ENCODE measurements at places on chromosomes 7 and 10.

DNA sequence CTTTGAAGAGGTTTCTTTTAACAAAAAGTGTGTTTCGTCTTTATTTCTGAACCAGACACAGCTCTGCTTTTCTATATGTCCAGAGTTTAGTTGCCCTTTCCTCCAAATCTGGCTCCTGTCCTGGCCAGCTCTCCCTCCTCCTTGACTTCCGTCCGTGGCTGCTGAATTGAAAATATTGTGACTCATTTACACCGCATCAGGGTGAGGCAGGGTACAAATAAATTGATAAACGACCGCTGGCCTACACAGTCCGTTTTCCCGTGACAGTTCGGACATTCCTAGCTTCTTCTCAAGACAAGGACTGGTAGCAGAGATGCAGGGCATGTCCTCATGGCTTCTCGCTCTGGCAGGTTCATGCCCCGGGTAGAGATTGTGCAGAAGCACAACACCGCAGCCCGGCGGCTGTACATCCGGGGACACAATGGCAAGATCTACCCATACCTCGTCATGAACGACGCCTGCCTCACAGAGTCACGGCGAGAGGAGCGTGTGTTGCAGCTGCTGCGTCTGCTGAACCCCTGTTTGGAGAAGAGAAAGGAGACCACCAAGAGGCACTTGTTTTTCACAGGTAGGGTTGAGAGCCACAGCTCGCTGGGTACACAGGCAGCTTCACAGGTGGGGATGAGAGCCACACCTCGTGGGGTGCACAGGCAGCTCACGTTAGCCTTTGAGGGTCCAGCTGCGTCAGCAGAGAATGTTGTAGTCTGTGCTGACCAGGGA is 126.6 kb downstream of the TRRAP start:
- DNase-seq, result no peak

DNA sequence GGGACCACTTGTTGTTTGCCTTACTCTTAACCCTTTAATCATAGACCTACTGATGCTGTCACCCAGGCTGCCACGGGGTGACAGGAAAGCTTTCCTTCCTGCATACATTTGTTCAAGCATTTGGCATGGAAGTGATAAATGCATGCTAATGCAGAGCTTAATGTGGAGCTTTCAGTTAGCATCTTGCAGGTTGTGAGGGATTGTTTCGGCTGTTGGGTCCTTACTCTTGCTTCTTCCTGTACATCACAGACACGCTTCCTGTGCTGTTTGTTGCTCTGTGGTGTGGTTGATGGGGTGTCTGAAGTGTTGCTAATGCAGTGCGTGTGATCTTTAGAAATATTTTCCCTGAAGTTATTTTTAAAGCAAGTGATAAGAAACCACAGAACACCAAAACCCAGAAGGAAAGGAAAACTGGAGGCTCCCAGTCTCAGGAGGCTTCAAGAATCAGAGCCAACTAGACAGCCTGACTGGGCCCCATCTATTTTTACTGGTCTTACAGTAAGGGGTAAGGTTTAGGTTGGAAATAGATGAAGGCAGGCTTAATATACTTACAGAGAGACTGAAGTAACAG is 143.1 kb downstream of the CHN2 start:
- DNase-seq, result no peak

DNA sequence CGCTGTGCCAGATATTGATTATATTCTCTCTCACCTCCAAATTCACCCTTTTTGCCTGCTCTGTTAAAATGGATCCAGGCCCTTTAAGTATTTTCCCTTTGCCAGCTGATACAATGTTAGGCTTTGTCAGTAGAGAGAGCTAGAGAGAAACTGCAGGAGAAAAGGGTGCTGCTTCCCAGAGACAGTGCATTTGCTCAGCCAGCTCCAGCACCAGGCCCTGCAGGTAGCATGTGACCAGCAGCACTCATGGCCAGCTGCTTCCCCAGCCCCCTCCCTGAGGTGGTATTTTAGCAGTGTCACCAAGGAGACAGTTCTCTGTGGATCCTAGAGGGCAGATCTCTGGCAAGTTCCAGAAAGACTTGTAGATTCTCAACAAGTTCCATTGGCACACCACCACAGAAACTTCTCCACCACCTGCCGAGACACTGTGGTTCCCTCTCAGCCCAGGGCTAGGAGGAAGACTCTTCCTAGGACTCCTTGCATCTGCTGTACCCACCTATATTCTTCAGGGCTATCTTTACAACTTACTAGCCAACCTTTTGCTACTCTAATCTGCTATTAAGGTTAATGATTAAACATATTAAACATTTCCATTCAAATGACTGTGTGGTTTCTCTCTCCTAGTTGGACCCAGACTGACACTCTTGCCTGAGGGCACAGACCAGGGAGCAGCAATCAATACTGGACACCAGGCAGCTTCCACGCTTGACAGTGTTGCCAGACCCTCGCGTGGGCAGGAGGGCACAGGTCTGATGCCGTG is 35.6 kb upstream of the ADAM12 start:
- no peak for DNase-seq

DNA sequence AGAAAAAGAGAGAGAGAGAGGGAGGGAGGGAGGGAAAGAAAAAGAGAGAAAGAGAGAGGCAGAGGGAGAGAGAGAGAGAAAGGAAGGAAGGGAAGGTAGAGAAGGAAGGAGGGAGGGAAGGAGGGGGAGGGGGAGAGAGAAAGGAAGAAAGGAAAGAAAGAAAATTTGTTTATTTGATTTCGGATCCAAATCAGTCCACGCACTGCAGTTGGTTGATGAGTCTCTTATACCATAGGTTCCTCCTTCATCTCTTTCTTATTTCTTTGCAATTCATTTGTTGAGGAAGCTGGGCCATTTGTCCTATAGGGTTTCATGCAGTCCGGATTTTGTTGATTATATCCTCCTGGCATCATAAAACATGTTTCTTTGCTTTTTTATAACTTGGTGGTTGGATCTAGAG is 34.4 kb downstream of the AIFM2 start:
- no peak for DNase-seq

GRCh38 chr7:100878685-100879084 is 3.8 kb downstream of the SRRT start:
- DNase-seq, result no peak

DNA sequence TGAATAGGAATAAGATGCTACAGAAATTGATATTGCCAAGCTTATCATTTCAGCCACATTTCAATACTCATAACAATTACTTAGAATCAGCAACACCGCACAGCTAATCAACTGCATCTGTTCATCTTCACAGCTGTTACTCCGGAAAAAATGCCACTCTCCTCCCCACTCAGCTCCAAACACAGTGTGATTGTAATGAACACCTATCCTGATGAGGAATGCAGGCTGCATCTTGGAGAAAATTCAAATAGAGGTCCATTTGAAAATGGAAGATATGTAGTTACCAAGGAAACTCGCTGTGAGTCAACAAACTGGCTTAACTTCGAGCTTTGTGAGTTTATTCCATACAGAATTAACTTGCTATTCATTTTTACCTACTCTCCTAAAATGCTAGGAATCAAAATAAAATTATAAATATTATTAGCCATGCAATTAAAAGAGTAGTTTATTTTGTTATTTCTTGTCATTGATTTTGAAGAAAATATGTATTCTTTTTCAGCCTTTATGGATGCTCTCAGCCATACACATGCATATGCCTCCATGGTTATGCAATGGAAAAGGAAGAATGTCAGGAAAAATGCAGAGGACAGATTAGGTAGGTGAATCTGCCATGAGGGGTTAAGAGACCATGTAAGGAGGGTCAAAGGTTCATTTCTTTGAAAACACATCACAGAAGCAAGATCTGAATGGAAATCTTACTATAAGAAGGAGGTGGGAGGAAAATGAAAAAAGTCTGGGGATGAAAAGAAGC is 267.2 kb downstream of the POM121L12 start:
- no peak for DNase-seq

- DNase-seq, result no peak
Measured at GRCh38 chr10:63766745-63767137, 245.5 kb downstream of the REEP3 start.

GRCh38 chr7:80443325-80443724 is 68.5 kb downstream of the GNAT3 start:
- DNase-seq, result no peak

DNA sequence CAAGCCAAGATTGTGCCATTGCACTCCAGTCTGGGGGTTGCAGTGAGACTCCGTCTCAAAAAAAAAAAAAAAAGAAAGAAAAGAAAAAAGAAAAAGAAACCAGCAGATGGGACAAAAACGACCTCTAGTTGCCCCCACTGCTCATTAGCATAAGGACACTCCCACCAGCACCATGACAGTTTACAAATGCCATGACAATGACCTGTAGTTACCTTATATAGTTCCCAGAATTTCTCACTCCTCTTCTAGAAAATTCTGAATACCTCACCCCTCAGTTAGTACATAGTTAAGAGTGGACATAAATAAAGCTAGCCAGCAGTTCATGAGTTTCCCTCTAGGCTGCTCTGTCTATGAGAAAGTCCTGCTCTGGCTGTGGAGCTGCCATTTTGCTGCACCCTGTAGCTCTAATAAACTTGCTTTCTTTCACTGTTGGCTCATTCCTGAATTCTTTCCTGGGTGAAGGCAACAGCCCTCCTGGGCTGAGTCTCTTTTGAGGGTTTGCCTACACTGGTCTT is 276.8 kb upstream of the AKR1E2 start:
- no peak for DNase-seq

All from stimulated activated CD4-positive, alpha-beta T cell treated with anti-CD3 and anti-CD28 coated beads, Interleukin-4, amount 100 ng/mL, for 1 hour (primary cell).